Chondrocyte (in vitro differentiated cells): ENCODE measurements at places on chromosomes 7 and 10. TPM values are rescaled to one million over a fixed set of nuclear protein-coding genes. Genes with fewer than 3 reads are reported as not detected.
A peak's percentile ranks its signal among the peaks of the same experiment; 100 is the strongest.

- DNase-seq = no peak
- H3K36me3 ChIP-seq = no peaks in the 10 kb centered on the region
- no peaks in the 10 kb centered on the region for H3K27me3 ChIP-seq
- H3K4me1 ChIP-seq = peaks cover 70% of the 10 kb centered on the region
- peak overlapping the region; percentile 85 for H3K27ac ChIP-seq
Observed at GRCh38 chr10:600876-601659, 88.4 kb downstream of the DIP2C start.

The UNCX gene
- total RNA-seq = not detected in 3 replicates

The GPR141 gene
- not detected in 3 replicates for total RNA-seq

The CYP3A5 gene
- not detected in 3 replicates for total RNA-seq
